ENCODE measurements at places on chromosomes 12 and 14.

GRCh38 chr14:32020882-32021281 lies 56.2 kb upstream of the ARHGAP5 start:
- DNase-seq = no peak

DNA sequence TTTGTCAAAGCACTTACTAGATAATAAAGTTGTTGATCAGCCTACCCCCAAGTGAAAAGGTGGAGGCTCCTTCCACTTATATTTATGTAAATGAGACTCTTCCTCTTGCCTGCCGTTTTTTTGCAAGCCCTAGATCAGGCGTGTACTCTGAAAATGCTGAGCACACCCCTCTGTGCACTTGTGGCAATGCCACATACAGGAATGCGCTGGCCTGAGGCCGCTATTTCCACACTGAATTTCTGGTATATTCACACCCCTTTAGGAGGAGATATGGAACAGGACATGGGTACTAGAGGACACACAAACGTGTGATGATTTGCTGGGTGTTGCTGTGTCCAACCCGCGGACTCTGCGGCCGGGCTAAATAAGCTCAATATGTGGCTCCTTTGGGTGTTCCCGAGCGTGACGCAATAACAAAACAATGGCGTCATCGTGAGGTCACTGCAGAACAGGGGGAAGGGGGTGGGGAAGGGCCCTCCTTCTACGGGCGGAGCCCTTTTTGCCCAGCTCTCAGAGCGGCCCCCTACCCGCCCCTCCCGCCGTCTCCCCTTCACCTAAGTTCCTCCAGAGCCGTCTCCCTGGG lies 554 bp upstream of the TSPAN31 start:
- DNase-seq = peak; percentile 80

- DNase-seq = no peak
Measured at GRCh38 chr12:56230432-56231183, 757 bp downstream of the SLC39A5 start.

- DNase-seq = no peak
Measured at GRCh38 chr12:105738051-105738450, 400.7 kb downstream of the NUAK1 start.

GRCh38 chr12:88153959-88154358 lies 11.9 kb downstream of the TMTC3 start:
- DNase-seq = no peak

GRCh38 chr12:45705404-45705803 lies 24.1 kb upstream of the ARID2 start:
- DNase-seq = no peak

DNA sequence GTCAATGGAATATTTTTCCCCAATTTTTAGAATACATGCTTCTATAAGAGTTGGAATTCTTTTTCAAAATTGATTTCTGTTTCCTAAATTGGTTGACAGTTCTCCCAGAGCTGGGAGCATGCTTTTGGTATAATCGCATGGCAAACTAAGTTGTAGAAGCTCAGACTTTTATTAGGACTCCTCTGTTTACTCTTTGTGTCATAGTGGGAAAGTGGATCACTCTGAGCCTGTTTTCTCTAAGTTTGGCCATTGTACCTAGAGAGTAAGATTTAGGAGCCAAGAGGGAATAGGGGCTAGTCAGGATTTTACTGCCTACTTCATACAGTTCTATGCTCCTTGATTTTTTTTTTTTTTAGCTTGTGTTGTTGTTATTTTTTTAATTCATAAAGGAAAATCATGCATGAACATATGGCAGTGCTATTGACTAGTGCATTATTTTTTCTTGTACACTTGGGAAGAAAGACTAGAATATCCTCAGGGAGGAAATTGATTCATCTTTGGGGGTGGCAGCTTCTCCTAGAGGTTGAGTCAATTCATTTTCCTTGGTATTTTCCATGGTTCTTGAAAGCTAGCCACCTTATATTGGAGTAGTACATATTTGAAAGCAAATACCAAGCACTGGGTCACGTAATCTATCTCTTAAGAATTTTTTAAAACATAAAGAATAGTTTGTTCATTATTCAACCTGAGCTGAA lies 77.7 kb upstream of the TRAF3 start:
- DNase-seq = no peak

- DNase-seq = no peak
Measured at GRCh38 chr12:111398530-111398929, 7.2 kb upstream of the SH2B3 start.

- DNase-seq = no peak
Measured at GRCh38 chr14:46887144-46887543, 235.6 kb upstream of the RPL10L start.

GRCh38 chr12:6618483-6619225 lies 11.5 kb upstream of the CHD4 start:
- no peak for DNase-seq

GRCh38 chr14:72008666-72009065 lies 76.4 kb downstream of the RGS6 start:
- DNase-seq = no peak

- DNase-seq = no peak
Measured at GRCh38 chr12:12564911-12565310, 2.2 kb upstream of the DUSP16 start.

DNA sequence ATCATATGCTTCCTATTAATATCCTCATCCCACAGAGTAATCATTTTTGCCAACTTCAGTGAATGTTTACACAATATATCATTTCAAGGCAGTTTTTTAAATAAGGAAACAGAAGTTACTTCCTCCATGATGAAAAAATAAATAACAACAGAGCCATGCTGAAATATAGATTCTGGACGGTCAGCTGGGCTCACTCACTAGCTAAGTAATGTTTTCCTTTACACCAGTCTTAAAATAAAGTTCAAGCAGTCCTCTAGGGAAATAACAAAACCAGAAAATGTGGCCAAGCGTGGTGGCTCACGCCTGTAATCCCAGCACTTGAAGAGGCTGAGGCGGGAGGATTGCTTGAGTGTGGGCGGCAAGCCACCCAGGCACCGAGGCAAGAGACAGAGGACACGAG lies 28.7 kb downstream of the AICDA start:
- DNase-seq = no peak

DNA sequence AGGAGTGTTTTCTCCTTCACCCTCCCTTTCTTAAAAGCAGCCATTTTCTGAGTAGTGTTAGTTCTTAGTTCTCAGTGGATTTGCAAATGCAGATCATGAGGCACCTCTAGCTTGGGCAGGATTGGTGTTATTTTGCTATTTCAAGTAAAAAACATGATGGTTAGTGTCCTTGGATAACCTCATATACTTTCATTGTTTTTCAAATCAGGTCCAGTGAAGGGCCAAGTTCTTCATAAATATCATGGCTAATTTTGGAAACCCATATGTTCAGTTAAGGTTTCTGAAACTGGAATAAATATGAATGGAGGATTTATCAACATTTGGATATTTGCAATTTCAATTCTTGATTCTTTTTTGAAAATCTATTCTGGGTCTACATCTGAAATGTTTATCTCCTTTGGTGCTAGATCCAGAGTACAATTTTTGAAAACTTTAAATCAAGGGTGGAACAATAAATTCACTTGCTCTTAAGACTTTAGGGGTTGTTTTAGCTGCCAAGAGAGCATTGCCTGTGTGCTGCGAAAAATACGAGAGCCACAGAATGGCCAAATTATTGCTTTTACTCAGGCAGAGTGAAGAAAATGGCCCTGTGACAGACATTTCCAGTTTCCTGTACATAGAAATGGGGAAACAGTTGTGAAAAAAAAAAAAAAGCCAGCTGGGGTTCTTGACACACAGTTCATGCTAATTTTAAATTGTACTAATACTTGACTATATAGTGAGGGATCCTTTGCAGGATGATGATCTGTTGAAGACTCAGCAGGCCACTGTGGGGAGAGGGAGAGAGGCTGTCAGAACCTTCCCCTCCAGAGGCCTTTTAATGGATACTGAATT lies 104.6 kb downstream of the BICD1 start:
- DNase-seq = no peak

DNA sequence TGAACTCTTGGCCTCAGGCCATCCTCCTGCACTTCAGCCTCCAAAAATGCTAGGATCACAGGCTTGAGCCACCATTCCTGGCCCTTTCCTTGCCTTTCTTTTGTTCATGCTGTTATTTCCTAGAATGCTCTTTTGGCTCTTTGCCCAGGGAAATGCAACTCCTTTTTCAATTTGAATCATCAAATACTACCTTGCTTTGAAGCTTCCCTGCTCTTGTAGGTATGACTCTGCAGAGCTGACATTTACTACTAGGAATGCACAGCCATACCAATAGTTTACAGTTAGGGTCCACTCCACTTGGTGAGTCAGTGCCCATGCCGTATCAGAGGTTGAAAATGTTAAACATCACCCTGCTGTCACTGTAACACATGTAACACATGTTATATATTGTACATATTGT lies 107.0 kb upstream of the CRY1 start:
- no peak for DNase-seq

GRCh38 chr12:50390316-50390741 lies 6.1 kb downstream of the FAM186A start:
- no peak for DNase-seq

DNA sequence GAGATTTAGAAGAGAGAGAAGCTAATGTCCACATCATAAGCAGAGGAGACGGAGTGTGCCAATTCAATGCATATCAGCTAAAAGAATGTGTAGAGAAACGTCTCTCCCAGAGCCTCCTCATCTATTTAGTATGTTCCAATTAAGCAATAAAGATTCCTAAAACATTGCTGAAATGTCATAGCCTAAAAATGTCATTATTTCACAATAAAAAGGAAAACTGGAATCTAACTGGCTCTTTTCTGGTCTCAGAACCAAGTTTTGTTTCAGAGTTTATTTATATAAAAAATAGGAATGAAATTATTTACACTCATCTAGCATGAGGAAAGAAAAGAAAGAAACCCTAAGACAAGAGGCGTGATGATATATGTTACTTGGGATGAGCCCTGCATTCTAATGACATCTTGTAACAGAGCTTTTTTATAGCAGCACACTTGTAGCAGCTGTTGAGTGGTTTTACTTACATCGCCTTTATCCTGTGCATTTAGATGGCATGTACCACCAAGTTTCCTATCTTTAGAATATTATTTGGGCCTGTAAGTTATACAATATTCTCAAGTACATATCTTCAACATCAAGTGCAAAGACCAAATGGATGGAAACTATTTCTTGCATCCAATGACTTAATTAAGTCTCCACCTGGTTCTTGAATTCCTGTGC lies 266.3 kb upstream of the PRKD1 start:
- DNase-seq = no peak

DNA sequence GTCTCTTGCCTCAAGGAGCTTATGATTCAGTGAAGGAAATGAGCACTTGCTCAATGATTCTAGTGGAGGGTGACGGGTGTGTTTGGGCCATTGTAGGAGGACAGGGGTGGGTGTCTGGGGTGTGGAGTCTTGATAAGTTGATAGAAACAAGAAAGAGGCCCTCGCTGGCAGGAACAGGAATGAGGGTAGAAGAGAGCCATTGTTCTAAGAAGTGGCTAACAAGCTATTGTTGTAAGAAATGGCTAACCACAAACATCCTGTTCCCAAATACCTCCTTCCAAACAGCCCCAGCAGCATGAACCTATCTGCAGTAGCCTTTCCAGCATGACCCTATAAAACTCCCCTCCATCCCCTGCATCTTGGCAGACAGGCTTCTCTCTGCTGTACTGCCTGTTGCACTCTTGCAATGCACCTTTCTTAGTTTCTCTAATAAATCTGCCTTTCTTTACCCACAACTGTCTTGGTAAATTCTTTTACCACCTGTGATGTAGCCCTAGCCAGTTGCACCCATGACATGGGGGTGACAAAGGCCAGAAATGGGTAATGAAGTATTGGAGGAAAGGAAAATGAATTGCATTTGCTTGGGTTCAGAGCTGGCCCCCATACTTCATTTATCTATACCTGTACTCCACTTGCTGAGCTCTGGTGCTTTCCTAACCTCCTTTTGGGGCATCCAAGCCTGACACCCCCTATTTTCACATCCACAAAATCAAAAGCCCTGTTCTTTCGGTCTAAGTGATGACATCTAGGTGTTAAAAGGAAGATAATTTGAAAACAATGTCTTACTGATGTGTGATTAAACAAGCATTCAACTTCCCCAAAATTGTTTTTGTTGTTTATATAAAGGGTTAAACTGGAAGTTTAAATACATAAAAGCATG lies 389.1 kb downstream of the GRIN2B start:
- DNase-seq = no peak
